ENCODE measurements at places on chromosomes 6 and 20. TPM values are rescaled to one million over a fixed set of nuclear protein-coding genes. Genes with fewer than 3 reads are reported as not detected.

ASIP gene
- polyA plus RNA-seq, result not detected

DCDC2 gene
- not detected for polyA plus RNA-seq

AKAP12 gene
- polyA plus RNA-seq, result 20.4 TPM

SNAI1 gene
- polyA plus RNA-seq, result 15.7 TPM

Data from GM23248 (cell line).